ENCODE measurements at places on chromosomes 1 and 21.

- DNase-seq, result no peak
Measured at GRCh38 chr21:32455548-32455947, 43.0 kb downstream of the EVA1C start.

DNA sequence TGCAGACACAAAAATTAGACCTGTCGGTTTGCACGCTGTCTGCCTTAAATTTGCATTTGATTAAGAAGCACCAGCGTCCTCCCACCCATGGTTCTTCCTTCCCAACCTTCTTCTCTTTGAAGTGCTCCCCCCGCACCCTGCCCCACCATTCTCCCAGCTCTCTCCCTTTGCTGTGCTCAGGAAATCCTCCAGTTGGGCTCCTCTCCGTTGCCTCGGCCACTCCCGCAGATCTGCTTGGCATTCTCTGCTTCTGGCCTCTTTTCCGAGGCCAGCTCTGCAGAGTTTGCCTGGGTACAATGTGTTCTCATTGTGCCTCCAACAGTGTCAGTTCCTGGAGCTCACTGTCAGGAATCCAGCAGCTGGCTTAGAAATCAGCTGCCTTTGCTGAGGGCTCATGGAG, 126.1 kb downstream of the NAV1 start:
- no peak for DNase-seq

- DNase-seq, result no peak
Measured at GRCh38 chr21:18529254-18529653, 125.7 kb upstream of the TMPRSS15 start.

- no peak for DNase-seq
Measured at GRCh38 chr1:62024690-62025089, 170.0 kb upstream of the L1TD1 start.

GRCh38 chr1:159311679-159312078, 9.5 kb downstream of the FCER1A start:
- no peak for DNase-seq

GRCh38 chr1:3586986-3587759, 24.1 kb downstream of the MEGF6 start:
- no peak for DNase-seq

DNA sequence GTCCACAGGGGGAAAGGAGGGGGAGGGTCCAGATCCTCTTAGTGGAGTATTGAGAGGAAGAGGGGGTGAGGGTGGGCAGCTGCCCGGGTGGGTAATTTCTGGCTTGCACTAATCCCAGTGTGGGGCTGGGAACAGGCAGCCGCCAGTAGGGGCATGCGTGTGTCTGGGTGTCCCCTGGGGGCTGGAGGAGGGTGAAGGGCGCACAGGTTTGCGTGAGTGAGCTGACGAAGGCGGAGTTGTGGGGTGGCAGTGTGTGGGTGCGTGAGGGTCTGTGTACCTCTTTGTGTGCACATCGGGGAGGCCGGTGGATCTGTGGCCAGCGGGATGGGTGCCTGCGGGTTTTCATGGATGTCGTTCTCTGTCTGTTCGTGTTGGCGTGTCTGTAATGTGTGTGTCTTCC, 97.3 kb downstream of the PAX7 start:
- DNase-seq, result no peak

GRCh38 chr1:117120774-117121588, 568 bp downstream of the TRIM45 start:
- DNase-seq, result no peak

- DNase-seq, result no peak
Measured at GRCh38 chr1:67053535-67053784, 488 bp downstream of the SLC35D1 start.

GRCh38 chr1:69645477-69645876, 77.8 kb downstream of the LRRC7 start:
- DNase-seq, result no peak

DNA sequence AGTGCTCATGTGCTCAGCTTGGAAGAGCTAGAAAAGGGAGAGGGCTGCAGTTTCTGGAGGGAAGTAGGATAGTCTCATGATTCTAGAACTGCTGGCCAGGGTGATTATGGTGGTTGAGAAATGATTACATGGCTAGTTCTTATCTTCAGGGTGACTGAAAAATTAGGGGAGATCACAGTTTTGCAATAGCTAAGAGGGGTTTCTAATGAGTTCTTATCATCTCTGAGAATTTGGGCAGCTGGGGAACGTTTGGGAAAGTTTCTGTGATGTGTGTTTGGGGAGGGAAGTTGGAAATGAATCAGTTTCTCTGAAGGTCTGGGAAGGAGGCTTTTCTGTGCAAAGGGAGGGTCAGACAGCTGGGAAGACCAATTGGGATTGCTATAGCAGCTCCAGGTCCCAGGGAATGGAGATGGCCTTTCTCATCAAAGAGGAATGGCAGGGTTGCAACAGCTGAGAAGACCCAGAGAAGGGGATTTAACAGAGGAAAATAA, 7.6 kb upstream of the RHOU start:
- no peak for DNase-seq

- no peak for DNase-seq
Measured at GRCh38 chr1:19450811-19451515, 34.4 kb downstream of the CAPZB start.

GRCh38 chr1:244971552-244972216, 107.3 kb upstream of the HNRNPU start:
- DNase-seq, result no peak

DNA sequence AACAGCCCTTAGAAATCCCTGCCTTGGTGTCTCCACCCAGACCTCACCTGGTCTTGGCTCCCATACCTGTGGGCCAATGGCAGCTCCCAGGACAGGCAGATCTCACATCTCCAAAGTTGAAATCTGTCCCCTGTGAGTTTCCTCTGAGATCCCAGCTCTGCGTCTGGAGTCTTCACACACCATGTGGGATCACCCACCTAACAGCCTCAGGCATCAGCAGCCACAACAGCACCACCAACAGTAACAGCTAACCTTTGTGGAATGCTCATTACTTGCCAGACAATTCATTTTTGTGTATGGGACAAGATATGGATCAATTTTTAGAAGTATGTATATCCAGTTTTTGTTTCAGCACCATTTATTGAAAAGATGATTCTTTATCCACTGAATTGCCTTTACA, 523.2 kb downstream of the MATN1 start:
- no peak for DNase-seq

DNA sequence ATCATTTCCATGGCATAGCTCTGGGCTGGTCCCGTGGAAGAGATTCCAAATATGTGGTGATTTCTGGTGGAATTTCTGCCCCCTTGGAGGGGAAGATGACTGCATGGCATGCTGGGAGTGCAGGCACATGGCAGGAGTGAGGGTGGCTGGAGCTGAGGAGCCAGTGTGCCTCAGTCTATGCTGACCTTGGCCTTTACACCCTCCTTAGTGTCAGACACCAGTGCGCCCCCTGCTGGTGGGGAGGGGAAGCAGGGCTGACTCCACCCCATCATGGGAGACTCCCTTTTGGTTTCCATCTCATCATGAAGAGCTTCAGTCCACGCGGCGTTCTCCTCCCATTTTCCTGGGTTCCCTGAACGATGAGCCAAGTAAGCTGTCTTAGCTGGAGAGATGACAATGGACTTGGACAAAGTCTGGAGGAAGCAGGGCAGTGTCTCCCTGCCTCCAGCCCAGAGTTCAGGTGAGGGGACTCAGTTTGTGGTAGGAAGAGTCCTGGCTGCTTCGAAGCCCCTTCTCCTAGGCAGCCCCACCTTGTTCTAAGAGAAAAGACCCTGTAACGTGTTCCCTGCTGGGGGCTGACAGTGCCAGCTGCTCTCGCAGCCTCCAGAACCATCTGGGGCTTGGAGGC, 10.3 kb downstream of the ALX3 start:
- DNase-seq, result peak; percentile 63

- DNase-seq, result no peak
Measured at GRCh38 chr1:74474585-74474984, 37.8 kb downstream of the LRRC53 start.

DNA sequence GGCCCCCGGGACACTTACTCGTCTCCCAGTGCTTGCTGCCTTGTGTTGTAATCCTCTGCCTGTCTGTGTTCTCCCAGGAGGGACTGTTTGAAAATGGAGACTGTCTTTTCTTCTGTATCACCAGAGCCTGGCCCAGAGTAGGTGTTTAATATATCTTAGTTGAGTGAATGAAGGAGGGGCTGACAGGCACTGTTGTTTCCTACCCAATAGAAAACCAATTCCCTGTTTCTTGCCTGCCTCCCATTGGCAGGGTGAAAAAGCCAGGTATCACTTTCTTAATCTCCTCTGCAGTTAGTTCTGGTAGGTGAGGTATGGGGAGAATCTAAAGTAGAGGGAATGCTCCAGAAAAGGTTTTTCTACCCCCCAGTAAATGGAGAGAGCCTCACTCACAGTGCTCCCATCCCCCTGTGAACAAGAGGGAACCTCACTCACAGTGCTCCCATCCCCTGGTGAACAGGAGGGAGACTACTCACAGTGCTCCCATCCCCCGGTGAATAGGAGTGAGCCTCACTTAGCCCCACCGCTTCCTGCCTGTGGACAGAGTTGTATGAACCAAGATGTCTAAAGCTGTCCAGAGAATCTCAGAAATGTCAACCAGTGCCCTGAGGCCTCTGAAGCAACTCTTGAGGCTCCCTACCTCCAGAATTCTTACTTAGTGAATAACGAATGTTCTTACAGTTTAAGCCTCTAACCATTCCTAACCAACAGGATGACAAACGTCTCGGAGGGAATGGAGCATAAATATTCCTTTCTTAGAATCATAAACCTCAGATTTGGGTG, at the start of gene GJA5:
TSS of gene GJA5 (minus strand) at position 122 of the 780 bp plus-strand sequence. CDS start 1,364 bp downstream, outside the sequence.
- no peak for DNase-seq

DNA sequence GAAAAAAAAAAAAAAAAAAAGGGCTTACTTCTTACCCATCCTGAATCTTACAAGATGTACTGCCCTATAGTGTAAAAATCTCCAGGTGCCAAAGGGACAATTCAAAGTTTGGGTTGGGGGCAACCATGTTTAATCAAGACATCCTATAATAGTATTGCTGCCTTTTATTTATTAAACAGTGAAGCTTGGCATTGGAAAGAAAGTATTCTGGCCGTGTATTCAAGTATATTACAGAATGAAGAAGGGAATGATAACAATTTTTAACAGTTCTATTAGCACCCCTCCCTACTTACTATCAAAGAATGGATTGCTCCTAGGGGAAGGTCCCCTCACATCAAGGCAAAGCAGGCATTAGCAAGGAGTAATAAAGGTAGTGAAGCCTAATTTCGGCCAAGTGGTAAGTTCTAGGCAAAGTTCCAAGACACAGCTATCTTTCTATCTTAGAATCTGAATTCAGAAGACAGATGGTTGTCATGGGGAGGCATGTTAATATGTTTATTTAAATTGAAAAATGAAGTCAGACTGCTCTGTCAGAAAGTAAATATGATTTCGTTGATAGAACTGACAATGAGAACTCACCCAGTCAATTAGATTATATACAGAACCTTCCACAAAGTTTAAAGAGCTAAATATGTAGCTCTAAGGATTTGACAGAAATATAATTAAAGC, 24.6 kb downstream of the ST7L start:
- DNase-seq, result no peak

DNA sequence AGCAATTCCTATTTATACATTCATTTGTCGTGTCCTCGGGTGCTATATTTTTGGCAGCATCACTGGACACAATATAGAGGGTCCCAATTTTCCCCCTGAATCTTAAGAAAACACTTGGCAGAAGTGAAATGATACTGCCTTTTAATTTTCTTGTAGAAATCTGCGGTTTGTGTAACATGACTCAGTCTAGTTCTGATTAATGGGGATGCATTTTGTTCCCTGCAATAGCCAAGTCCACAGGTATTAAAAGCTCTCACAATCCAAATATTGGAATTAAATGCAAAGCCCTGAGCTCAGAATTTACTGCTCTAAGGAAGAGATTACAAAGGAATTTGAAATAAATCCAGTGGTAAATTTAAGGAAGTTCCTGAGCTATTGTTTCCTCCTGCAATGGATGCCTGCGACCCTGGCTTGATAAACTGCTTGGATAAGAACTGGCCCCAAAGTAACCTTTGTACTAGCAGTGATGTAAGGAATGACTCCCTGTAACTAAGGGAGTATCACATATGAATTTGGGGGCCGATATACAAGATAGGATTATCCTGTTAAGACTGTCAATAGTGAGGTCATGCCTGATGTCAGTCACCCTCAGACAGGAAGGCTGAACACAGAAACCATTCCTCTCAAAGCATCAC, 349.7 kb upstream of the C1orf87 start:
- no peak for DNase-seq

DNA sequence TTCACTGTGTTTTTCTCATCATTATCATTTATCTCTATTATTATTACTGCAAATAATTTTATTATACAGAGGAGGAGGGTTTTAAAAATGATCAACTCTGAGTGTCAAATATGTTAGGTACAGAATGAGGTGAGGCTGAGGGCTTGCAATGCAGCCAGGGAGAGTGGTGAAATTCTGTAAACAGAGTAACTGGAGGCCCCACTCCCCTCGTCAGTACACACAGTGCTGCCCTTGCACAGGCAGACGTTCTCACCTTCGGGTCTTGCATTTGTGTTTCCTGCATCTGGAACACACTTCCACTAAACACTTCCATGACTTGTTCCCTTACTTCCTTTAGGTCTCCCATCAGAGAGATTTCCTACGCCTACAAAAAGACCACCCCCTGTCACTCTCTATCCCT, 24.3 kb upstream of the COA6 start:
- no peak for DNase-seq

GRCh38 chr1:228312136-228312764, 94.4 kb downstream of the TRIM11 start:
- DNase-seq, result no peak

GRCh38 chr1:175725684-175726083, 17.7 kb downstream of the TNR start:
- DNase-seq, result no peak

DNA sequence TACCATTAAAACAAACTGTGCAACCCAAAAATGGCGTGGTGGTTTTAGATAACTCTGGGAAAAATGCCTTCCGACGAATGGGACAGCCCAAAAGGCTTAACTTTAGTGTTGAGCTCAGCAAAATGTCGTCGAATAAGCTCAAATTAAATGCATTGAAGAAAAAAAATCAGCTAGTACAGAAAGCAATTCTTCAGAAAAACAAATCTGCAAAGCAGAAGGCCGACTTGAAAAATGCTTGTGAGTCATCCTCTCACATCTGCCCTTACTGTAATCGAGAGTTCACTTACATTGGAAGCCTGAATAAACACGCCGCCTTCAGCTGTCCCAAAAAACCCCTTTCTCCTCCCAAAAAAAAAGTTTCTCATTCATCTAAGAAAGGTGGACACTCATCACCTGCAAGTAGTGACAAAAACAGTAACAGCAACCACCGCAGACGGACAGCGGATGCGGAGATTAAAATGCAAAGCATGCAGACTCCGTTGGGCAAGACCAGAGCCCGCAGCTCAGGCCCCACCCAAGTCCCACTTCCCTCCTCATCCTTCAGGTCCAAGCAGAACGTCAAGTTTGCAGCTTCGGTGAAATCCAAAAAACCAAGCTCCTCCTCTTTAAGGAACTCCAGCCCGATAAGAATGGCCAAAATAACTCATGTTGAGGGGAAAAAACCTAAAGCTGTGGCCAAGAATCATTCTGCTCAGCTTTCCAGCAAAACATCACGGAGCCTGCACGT, 82.1 kb downstream of the PRDM2 start:
- DNase-seq, result no peak
